Suprapubic skin (tissue), 4 donors: ENCODE measurements at places on chromosomes 5 and 9. TPM values are rescaled to one million over a fixed set of nuclear protein-coding genes. Genes with fewer than 3 reads are reported as not detected.

DNA sequence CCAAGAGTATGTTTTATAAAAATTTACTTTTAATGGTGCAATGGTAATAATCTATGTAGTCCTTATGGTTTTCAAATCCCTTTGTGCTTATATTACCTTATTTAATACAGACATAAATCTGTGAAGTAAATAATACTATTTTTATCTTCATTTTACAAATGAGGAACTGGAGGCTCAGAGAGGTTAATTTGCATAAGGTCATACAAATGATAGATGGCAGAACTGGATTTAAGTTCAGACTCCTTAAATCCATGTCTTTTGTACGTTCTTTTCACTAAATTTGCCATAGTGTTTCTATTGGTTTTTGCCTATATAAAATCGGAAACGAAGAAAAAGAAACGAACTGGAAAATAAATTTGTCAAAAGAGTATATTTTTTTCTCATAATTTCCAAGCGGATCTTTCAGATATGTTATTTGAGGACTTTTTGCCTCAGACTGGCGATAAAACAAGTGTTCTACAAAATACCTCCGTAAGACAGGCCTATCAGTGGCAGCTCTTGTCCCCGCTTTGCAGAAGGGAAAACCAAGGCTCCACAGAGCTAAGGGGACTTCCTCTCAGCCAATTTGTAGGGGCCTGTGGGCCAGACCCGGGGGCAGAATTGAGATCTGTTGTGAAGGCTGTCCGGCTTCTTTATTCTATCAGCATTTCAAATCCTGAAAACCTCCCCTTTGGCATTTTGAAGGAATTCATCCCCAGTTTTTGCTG is 1.1 kb upstream of the TNFAIP8 start:
- DNase-seq = no peak

GRCh38 chr5:169065400-169065799 is 235.5 kb downstream of the SLIT3 start:
- DNase-seq = no peak

The N4BP3 gene
- 11.0 TPM for total RNA-seq

DNA sequence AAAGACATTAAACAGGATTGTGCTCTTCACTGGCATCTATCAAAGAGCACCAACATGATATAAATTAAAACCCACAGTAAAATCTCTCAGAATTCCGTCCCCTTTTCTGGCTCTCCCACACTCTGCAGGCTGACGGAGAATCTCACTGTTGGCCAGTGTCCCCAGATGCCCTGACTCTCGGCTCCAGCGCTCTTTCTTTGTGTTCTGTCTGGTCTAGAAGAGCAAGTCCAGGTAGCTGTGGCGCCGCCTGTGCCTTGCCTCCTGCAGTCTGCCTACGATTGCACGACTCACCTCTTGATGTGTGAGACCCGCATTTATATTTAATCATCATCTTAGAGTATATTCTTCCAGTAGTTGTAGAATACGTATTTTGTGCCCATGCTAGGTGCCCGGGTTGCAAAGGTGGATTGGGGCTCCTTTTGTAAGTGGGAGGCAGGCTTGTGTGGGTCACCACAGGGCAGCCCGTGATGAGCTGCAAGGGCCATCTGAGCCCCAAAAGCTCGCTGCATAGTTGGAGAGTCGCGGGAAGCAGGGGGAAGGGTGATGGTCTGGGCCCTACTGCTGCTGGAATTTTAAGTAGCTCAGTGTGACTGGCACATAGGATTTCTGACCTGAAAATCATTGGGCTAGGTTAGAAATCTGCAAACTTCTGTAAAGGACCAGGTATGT is 55.6 kb downstream of the EHMT1 start:
- no peak for DNase-seq

DNA sequence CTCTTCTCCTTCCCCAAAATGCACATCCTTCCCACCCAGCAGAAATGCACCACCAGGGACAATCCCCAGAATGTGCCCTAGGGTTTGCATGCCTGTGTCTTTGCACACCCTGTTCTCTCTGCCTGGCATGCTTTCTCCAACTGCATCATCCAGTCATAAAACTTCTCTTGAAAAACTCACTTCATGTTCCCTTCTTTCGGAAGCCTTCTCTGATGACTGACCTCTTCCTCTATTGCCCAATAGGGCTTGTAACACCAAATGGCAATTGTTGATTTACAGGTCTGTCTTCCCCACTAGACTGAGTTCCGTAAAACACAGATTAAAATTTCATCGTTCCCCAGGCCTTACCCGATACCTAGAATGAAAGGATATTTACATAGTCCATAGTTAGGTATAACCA is 83.1 kb upstream of the SPOCK1 start:
- no peak for DNase-seq

The BTNL8 gene
- total RNA-seq = 0.79 TPM

- DNase-seq = no peak
These were observed 164.4 kb downstream of the FOCAD start for GRCh38 chr9:20848490-20848889.

DNA sequence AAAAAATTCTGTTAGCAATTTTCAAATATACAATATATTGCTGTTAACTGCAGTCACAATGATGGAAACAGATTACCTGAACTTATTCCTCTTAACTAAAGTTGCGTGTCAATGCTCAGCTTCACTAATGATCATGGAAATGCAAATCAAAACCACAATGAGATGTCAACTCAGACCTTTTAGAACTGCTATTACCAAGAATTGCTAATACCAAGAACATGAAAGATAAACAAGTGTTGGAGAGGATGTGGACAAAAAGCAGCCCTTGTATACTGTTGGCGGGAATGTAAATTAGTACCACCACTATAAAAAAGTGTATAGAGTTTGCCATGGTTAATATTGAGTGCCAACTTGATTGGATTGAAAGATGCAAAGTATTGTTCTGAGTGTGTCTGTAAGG is 1409.7 kb upstream of the CDH18 start:
- DNase-seq = no peak

GRCh38 chr9:112487008-112487798 is 576 bp downstream of the KIAA1958 start:
- peak; percentile 80 for DNase-seq

DNA sequence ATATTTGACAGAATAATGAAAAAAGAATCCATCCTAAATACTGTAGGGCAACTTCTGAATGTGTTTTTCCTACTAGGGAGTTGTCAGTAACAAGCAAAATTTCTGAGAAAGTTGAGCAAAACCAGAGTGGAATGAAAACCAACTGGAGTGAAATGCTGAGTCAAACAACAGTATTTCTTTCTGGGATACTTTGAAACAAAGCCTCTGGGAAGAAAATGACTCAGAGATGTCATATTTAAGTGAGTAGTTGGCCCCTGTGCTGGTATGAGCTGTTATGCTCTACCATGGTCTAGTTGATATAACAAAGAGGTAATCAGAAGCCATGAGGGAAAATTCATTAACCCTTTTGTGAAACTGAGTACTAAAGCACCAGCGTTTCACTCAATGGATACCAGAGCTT is 372.1 kb upstream of the C9orf72 start:
- no peak for DNase-seq

DNA sequence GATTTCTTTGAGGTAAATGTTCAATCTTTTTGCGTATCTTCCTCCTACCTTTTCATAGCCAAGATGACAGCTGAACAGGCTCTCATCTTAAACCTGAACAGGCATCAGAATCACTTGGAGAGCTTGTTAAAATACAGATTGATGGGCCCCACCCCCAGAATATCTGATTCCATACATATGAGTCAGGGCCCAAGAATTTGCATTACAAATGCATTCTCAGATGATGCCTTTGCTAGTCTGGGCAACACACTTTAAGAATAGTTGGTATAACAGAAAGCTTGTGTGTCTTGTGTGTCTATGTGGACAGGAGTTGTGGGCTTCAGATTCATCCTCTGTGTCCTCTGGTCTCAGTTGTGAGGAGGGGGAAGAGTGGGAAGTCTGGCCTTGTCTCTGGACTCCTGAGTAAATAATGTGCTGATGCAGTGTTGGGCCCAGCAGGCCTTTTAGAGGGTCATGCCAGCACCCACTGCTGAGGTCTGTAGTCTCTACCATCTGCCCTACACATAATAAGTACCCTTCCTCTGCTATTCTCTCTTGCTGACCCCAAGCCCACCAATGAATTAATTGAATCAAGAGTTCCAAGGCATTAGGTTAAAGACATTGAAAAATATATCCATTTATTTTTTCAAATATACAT is 43.1 kb downstream of the PTCD2 start:
- DNase-seq = no peak

GRCh38 chr5:114360816-114361723 is 800 bp upstream of the KCNN2 start:
- DNase-seq = no peak

The EDIL3 gene
- total RNA-seq = 15.7 TPM

- no peak for DNase-seq
These were observed 78.3 kb upstream of the SSBP2 start for GRCh38 chr5:81829242-81829641.

- DNase-seq = no peak
These were observed 135.4 kb upstream of the PRSS3 start for GRCh38 chr9:33659921-33660320.

DNA sequence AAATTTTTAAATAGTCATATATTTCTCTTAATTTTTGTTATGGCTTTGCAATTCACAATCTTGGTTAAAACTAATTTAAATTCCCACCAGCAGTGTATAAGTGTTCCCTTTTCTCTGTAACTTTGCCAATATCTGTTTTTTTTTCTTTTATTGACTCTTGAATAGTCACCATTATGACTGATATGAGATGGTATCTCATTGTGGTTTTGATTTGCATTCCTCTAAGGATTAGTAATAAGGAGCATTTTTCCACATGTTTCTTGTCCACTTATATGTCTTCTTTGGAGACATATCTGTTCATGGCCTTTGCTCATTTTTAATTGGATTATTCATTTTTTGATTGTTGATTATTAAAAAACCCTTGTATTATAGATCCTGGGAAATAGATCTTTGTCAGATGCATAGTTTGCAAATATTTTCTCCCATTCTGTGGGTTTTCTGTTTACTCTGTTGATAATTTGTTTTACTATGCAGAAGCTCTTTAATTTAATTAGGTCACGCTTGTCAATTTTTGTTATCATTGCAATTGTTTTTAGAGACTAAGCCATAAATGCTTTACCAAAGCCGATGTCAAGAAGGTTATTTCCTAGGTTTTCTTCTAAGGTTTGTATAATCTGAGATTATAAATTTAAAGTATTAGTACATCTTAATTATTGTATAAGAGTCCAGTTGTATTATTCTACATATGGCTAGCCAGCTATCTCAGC is 610.9 kb downstream of the CHSY3 start:
- DNase-seq = no peak

- DNase-seq = no peak
These were observed 207.5 kb upstream of the TBCA start for GRCh38 chr5:77983482-77984199.

- DNase-seq = no peak
These were observed 303.8 kb upstream of the PRR16 start for GRCh38 chr5:120160124-120160895.

- DNase-seq = no peak
These were observed 13.5 kb upstream of the FREM1 start for GRCh38 chr9:14923701-14924100.

The PCDHB13 gene
- total RNA-seq = 10.0 TPM

DNA sequence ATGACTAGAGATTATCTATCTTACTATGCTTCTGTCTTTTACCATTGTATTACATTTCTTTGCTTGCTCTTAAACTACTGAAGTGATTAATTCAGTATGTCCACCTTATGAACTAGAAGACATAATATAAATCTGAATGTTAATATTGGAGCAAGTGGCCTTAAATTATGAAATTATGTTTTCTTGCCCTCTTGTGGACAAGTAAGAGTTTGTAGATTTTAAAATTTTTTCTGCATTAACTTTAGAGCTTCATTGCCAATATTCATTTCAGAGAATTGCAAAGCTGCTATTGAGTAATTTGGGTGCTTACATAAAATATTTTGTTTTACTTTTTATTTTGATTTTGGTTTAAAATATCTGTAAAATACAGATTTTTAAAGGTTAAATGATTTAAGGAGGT is 55.3 kb downstream of the RANBP17 start:
- no peak for DNase-seq

The LTC4S gene
- total RNA-seq = 4.7 TPM

DNA sequence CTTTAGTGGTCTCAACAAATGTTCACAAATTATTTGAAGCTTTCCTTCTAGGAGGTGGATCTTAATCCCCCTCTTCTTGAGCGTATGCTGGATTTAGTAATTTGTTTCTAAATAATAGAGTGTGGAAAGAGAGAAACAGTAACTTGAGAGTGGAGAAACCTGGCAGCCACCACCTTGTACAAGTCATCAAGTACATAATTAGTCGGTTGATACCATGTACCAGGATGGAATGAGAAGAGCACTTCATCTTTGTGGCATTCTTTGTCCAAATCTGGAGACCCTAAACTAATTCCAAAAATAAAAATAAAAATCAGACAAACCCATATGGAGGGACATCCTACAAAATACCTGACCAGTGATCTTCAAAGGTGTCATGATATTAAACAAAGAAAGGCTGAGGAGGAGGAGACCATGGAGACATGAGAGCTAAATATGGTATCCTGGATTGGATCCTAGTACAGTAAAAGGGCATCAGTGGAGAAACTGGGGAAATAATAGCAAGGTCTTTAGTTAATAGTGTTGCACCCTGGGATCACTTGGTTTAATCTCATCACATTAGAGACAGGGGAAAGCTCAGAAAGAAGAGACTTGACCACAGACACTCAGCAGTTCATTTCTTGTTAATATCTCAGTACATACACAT is 147.9 kb downstream of the ASTN2 start:
- no peak for DNase-seq

GRCh38 chr5:151434570-151435237 is 12.7 kb upstream of the SLC36A1 start:
- DNase-seq = no peak

DNA sequence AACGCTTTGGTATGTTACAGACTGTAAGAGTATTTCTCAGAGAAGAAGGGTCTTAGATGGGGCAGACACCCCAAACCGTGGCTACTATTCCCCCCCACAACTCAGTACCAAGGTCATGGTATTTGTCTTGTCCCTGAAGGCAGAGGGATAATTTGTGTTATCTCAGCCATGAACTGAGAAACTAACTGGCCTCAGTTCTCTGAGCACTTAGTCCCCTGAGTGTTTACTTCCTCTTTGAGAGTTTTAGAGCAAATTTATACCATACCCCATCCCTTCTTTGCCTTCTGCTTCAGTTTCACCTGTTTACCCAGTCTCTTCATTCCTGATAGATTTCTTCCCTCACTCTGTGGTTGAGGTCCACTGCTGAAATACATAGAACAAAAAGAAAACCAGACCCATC is 183.9 kb downstream of the LRRC70 start:
- no peak for DNase-seq

The AK1 gene
- 26.8 TPM for total RNA-seq

- DNase-seq = no peak
These were observed 12.2 kb downstream of the AKNA start for GRCh38 chr9:114375386-114376175.

The ATG10 gene
- total RNA-seq = 5.6 TPM

GRCh38 chr9:131053896-131054295 is 42.4 kb upstream of the AIF1L start:
- DNase-seq = no peak
